GM12864 (cell line): ENCODE measurements at places on chromosomes 12 and 14.

- no peak for DNase-seq
These were observed 422.5 kb upstream of the PDE3A start for GRCh38 chr12:19945559-19946435.

GRCh38 chr14:55136241-55136640 lies 7.2 kb downstream of the LGALS3 start:
- no peak for DNase-seq

- no peak for DNase-seq
These were observed 24.5 kb downstream of the SAMD4A start for GRCh38 chr14:54591461-54591860.

- DNase-seq = no peak
These were observed 85.6 kb downstream of the SYNE2 start for GRCh38 chr14:63938198-63939005.

DNA sequence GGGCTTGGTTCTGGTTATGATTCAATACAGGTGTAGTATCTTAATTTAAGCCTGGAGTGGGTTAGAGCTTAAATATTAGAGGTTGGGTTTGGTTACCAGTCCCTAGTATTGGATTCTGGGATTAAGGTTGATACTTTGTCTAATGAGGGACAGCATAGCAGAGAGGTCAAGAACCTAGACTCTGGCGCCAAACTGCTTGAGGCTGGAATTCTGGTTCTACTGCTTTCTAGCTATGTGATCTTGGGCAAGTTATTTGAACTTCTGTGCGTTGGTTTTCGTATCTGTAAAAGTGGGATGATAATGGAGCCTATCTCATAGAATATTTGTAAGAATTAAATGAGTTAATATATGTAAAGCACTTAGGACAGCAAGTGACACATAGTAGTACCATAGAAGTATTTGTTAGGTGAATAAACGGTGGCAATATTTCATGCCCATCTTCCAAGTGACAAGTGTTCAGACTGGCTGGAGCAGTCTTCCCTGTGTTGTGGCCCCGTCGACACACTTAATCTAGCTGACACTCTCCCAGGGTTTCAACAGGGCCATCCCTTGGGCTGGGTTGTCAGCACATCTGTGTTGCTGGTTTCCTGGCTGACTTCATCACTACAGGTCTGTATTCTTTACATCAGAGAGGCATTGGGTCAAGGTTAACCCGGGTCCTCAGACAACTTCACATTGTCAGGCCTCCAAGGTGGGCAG lies 3.0 kb downstream of the ENDOU start:
- DNase-seq = no peak

- DNase-seq = no peak
These were observed 72.3 kb downstream of the B4GALNT3 start for GRCh38 chr12:531951-532585.
